Stimulated activated CD8-positive, alpha-beta memory T cell treated with anti-CD3 and anti-CD28 coated beads, Interleukin-15, amount 100 ng/mL, for 4 hours (primary cell): ENCODE measurements at places on chromosomes 3 and 15.

GRCh38 chr15:60400944-60401343 lies 3.2 kb upstream of the ANXA2 start:
- no peak for DNase-seq

DNA sequence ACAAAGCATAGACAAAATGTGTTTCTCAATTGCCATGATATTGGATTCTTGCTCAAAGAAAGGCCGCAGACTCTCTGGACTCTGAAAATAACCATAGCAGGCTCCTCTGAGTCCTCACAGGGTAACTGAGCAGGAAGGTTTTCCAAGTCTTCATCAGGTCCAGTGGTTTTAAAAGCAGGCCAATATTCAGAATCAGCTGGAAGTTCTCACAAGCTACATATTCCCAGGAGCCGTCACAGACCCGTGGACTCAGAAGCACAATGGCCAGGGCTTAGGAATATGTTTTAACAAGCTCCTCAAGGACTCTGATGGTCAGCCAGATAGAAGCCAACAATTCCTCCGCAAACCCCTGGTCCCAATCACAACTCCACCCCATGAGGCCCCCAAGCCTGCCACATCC lies 256.1 kb upstream of the ADAMTS9 start:
- DNase-seq = no peak

DNA sequence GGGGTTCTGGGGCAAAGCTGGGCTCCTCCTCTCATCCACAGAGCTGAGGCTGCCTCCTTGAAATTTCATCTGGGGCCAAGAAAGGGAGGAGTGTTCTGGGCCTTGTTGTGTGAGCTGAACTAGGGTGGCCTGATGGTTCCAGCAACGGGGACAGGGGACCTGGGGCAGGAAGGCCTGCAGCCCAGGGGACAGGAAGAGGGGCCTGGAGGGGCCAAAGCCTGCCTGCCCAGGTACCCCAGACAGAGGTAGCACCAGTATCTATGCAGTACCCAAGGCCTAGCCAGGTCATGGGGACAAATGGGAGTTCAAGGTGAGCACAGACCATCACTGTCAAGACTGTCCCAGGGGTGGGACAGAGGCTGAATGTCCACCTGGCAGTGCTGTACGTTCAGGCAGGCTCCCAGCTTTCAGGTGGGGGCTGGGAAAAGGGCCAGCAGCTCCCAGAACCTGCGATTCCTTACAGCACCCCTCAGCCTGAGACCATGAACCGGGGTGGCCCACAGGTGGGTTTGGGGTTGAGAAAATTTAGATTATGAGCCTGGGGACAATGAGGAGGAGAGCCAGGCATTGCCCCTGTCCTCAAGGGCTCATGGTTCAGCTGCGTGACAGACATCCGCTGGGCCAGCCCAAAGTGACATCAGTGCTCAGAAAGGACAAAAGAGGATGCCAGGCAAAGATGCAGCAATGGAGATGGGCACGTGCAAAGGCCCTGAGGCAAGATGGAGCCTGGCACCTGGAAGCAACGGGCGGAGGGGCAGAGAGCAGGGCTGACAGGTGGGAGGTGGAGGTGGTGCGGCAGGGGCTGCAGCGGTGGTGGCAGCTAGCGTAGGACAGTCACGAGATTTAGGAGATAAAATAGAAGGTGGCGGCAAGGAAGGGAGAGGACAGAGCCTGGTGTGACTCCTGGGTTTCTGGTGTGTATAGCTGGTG lies 28.0 kb downstream of the PSTPIP1 start:
- DNase-seq = no peak

DNA sequence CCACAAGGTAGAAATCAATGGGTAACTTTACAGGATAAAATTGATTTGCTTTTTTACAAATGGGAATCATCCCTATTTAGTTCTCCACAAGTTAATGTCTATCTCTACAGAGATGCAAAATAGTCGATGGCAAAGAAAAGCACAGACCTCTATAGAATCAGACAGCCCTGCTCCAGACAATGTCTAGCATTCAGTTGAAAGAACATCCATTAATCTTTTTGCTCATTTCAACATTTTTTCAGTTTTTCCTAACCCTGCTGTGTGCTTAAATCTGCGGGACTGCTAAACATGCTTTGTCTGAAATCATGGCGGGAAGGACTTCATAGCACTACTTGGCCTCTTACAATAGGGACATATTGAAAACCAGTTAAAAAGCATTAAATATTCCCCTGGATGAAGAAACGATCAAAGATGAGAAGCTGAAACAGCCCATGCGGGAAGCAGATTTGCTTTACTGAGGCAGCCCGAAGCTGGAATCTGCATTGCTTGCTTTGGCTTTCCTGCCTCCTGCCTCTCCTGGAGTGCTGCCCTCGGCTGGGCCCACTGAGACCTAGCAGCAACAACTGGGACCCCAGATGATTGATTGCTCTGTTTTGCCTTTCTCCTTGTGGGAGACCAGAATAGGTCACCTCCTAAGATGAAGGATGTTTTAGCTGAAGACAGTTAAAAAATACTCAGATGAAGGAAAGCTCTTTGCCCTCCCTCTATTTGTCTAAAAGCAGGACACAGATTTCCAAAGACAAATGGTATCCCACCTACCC lies 38.5 kb upstream of the RASGRP1 start:
- DNase-seq = no peak

DNA sequence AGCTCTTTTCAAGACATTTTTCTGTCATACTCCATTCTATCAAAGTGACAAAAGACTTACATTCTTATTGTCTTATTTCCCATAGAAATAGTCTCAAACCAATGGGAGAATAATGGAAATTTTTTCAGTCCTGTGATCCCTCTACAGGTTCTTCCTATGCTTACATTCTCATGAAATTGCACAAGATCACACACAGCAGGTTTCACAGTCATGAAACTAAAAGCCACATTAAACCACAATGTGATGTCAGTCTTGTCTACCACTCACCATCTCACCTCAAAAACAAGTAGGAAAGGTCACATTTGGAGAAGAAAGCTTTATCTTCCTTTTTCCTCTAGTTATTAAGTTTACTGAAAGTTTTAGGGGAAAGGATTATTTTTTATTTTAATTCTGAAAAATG lies 161.0 kb upstream of the RORA start:
- no peak for DNase-seq

DNA sequence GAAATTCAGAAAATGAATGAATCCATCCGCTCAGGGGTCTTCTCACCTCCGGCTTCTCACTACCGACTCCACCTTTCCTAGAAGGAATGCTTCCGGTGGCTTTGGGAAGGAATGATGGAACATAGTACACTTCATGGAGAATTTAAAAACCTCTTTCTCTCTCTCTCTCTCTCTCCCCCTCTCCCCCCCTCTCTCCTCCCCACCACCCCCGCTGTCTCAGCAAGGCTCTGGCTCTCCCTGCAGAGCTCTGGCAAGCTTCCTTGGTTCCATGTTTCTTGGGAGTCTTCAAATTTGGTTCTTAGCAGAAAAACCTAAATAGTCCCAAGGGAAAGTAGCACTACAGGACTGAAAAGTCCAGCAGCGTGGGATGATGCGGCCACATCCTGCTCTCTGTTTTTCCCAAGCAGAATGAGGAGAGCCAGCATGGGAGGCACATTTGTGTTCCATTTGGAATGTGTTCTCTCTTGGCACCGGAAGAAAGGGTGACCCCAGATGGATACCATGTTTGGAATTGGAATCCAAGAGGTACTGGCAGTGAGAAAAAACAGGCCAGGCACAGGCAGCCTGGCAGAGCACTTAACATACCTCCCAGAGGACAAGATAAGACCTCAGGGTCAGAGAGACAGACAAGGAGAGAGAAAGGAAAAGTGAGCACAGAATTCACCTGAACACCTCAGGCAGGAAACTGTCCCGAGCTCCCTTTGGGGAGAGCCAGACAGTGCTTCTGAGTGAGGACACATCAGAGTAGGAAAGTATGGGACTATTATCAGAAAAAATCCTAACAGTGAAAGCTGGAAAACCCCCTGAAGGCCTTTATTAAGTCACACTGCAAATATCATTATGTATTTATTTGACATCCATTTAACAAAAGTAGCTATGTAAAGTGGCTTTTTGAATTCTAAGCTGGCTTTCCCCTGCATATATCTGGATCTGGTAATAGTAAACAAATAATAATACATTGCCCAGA lies at the start of gene POPDC2:
TSS of gene POPDC2 (minus strand) at position 116 of the 967 bp plus-strand sequence. CDS start 166 bp downstream, outside the sequence.
- no peak for DNase-seq

- DNase-seq = no peak
Observed at GRCh38 chr15:57343498-57343897, 32.8 kb upstream of the CGNL1 start.

- no peak for DNase-seq
Observed at GRCh38 chr3:63364495-63364894, 86.4 kb downstream of the SYNPR start.

- DNase-seq = no peak
Observed at GRCh38 chr3:171044384-171044783, 17.9 kb upstream of the SLC2A2 start.

DNA sequence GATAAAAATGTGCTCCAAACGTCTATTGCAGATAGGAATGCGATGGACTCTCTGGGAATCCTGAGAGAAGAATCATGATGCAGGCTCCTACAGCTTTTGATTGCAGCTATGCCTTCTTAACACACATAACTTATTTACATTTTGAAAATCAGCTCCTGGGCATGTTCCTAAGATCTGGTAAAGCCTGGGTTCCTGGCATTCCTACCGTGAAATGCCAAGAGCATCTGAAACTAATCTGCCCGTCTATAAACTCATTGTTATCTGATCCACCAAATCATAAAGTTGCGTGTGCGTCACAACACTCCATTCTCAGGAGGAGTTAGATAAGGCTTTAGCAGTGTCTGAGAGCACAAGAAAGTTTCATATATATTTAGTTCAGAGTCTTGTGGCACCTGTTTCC lies 79.0 kb upstream of the VGLL3 start:
- DNase-seq = no peak

DNA sequence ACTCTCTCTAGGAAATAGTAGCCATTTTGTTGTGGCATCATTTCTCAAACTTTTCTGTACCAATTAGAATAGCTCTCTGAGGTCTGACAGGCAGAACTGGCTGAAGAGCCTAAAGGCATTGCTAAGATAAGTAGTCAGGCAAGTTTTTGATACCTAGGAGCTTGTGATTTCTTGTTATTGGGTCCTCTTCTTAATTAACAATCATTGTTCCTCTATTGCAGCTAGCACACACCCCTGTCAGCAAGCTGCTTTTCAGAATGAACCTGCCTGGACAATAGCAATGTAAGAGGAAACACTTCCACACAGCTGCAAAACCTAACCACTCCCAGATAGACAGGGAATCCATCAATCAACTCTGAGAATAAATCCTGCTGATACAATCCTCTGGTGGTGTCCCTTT lies 403.9 kb upstream of the TBL1XR1 start:
- DNase-seq = no peak

DNA sequence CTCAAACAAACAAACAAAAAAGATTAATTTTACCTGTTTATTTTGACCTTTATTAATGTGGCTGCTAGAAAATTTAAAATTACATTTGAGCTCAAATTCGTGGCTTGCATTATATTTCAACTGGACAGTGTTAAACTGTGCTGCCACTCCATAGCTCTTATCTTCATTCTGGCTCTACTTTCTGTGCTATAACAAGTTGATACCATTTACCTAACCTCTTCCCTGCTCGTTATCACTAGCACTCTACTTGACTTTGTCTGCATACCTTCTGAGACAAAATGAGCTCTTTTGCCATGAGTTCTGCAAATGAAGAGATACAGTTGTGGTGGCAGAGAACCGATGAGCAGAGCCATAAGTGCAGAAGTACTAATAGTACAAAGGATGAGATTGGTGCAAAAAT lies 26.4 kb downstream of the MINDY2 start:
- DNase-seq = no peak

GRCh38 chr3:162487138-162487537 lies 990.5 kb downstream of the OTOL1 start:
- no peak for DNase-seq

GRCh38 chr3:49877716-49878115 lies 8.0 kb upstream of the CAMKV start:
- no peak for DNase-seq

DNA sequence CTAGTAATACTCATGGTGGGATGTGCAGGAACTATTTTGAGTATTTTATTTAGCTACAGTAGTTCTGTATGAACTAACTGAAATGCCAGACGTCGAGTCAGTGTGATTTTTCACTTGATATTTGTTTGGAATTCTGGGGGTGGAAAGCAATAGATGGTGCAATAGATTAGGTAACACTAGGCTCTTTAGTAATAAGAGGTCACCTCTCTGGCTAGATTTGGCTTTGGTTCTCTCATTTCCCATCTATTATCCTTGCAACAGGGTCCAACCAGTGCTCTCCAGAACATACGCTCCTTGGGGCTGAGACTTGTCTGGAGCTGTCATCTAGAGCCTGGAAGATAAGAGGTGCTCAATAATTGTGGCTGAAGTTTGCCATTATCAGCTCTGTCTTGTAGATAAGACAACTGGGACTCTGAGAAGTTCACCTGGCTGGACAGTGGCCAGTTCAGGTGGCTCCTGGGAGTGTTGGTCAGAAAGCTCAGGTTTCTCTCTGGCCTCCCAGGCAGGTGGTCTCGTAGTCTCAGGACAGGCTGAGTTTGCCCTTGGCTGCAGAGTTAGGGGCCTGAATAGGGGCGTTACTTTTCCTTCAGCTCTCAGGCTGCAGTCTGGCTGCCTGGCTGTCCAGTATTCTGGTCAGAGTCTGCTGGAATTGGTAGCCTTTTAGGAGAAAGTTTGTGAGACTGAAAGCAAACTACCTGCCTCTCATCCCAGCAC lies 277.5 kb upstream of the RGMA start:
- DNase-seq = no peak

DNA sequence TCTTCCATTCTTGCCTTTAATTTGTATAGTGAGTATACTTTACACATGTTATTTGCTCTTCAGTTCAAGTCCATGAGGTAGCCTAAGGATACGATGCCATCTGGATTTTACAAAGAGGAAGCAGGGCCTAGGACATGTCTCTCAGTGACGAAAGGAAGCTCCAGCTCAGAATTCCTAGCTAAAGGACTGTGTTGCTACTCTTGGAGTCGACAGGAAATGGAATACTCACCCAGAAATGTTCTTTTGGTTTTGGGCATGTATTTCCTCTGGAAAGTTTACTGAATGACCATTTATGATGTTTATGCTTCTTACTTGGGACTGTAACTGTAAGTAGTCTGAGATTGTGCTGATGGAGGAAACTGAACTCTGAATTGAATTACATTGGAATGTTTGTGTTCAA lies 12.5 kb downstream of the OXNAD1 start:
- no peak for DNase-seq

GRCh38 chr15:45448066-45448915 lies 69.9 kb upstream of the GATM start:
- no peak for DNase-seq

GRCh38 chr3:127667119-127667681 lies 5.6 kb upstream of the ABTB1 start:
- DNase-seq = no peak

DNA sequence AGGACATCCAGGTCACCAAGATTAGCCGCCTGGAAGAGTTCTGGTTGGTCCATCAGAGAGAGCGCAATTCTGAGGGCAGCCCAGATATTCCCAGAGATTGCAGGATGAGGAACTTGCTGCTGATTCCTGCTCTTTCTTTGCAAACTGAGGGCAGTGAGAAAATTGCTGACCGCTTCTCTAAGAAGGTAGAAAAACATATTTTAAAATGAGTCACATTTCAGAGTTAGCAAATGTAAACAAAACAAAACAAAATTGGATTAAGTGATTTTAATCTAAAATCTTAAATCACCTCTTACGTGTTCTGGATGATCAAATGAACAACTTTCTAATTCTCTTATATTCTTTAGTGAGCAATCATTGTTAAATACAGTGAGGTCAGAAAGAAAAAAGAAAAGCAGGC lies 149.0 kb downstream of the USP13 start:
- no peak for DNase-seq
